ENCODE measurements at places on chromosomes 16 and 17.

- no peak for DNase-seq
These were observed 390.6 kb upstream of the ERCC4 start for GRCh38 chr16:13529193-13529982.

DNA sequence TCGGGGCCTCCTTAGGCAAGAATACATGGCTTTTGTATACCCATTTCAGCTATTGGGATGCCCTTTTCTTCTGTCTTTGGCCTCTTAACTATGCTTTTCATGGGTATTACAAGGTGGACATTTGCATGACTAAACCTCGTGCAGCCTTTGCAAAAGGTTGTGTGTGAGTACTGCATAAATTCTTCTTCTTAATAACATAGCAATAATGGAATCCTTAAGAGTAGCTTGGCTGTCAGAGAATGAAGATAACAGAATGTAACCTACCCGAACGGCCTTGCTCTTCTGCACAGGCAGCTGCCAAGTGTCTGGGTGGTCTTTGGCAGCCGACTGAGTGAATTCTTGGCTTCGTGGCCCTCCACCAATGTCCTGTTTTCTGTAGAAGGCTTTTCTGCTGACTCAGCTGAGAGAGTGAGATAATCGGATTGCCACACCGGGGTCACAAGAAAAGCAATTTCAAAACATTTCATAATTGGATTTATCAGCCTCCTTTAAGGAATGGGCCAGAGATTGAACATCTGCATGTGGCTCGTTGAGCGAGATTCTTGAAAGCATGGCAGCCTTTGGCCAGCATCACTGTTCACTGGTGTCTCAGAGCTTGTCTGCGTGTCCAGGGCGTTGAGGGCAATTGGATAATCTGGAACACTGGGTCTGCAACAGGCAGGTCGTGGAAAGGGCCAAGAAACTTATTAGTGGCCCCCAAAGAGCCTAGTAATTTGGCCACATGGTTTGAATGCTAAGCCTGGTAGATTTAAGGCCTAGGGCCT, 13.4 kb downstream of the IRF8 start:
- DNase-seq, result no peak

DNA sequence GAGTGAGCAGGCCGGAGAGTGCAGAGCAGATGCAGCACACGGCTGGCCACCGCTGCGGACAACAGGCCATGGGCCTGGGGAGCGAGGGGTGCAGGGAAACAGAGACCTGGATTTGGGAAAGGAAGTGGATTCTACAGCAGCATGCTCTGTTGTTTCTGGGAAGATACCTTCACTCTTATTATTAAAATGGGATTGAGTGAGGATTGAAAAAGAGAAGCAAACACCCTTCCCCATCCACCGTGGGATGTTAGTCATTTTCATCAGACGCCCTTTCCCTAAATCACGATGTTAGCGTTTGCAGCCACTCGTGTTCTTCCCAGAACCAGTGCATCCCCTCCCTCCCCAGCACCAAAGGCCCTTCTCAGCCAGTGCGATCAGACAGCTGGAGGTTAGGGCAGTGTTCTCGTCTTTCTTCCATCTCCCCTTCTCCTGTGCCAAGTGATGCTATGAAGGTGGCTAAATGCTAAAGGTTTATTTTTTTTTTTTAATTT, 196.5 kb upstream of the CHMP6 start:
- DNase-seq, result no peak

GRCh38 chr17:62715882-62716390, 88.5 kb downstream of the MRC2 start:
- no peak for DNase-seq

GRCh38 chr16:81530814-81531213, 86.2 kb downstream of the CMIP start:
- DNase-seq, result no peak

GRCh38 chr17:21239680-21240368, 13.4 kb downstream of the NATD1 start:
- DNase-seq, result no peak

DNA sequence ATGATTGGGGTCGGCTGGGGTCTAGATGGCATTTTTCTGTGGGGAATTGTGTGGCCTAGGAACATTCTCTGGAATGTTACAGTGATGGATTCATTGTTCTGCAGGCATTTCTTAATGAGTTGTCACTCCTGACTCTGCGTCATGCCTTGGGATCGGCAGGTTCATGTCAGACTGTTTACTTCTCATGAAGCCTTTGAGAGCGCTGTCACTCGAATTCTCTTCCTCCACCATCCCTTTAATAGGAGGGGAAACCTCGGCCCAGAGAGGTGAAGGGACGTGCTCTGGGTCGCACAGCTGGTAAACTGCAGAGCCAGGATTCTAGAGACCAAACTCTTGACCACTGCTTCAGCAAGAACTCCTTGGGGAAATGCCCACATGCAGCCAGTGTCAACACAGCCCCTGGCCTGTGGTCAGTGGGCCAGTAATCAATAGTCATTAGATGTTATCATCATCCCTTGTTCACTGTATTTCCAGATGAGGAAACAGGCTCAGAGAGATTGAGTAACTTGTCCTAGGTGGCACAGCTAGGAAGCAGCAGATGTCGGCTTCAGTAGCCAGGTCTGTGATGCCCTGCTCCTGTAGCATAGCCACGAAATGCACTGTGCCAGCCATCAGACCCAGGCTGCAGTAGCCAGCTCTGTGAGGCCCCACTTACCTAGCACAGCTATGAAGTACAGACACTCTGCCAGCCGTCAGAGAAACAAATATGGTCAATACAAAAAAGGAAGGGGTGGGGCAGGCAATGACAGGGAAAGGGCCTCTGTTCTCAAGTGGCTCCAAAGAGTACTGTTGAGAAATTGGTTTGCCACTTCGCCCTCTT, 259.0 kb downstream of the CPPED1 start:
- DNase-seq, result no peak

GRCh38 chr17:60473788-60474187, 51.5 kb downstream of the CHCT1 start:
- DNase-seq, result no peak

DNA sequence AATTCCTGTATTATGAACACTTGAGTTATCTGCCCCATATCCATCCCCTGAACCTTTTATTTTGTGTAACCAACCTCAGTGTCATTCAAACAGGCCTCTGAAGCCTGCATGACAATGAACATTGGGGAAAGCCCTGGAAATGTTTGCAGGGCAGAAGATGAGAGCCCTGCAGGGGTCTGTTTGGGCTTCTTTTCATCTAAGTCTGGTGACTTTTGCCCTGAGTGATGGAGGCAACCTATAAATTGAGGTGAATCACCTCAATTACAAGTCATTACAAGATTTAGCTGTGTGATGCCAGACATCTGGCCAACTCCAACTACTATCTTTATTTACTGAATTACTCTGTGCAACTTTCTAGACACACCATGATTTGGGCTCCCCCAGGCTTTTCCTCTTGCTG, 189.2 kb downstream of the MAF start:
- no peak for DNase-seq

Measured in stimulated activated CD8-positive, alpha-beta memory T cell treated with anti-CD3 and anti-CD28 coated beads, Interleukin-4, amount 100 ng/mL, for 24 hours (primary cell).